ENCODE measurements at places on chromosomes 12 and 14.

DNA sequence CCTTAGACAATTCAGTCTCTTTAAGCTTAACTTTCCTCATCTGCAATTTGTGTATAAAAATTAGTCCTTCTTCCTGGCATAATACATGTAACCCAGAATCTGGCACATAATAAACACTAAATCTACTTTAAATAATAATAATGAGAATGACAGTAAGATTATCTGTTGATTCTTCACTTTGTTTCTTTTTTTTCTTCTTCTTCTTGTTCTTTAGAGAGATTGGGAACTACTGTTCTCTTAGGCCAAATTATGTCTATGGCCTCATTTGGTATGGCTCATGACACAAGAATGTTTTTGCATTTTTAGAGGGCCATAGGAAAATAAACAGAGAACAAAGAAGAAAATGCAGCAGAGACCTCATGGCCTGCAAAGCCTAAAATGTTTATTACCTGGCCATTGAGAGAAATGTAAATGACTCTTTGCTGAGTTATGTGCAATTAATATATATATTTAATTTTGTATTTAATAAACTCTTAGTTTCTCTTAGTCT is 275.8 kb downstream of the SLC6A15 start:
- no peak for DNase-seq

- DNase-seq: no peak
Observed at GRCh38 chr12:92612611-92613010, 90.2 kb upstream of the PLEKHG7 start.

DNA sequence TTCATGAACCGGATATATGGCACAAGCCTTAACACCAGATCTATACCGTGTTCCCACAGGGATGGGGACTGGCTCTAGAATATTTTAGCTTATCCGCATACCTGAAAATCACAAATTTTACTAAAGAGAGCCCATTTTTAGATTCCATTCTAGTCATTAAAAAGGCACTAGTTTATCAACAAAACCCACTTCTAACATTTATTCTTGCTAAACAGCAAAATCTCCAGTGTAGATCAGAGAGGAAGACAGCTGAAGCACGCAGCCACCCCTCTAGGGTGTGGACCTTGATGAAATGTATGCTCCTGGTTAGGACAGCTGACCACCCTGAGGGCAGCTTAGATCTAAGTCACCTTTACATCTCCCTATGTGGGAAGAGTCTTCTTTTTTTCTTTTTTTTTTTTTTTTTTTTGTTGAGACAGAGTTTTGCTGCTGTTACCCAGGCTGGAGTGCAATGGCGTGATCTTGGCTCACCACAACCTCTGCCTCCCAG is 62.4 kb downstream of the EID3 start:
- no peak for DNase-seq

DNA sequence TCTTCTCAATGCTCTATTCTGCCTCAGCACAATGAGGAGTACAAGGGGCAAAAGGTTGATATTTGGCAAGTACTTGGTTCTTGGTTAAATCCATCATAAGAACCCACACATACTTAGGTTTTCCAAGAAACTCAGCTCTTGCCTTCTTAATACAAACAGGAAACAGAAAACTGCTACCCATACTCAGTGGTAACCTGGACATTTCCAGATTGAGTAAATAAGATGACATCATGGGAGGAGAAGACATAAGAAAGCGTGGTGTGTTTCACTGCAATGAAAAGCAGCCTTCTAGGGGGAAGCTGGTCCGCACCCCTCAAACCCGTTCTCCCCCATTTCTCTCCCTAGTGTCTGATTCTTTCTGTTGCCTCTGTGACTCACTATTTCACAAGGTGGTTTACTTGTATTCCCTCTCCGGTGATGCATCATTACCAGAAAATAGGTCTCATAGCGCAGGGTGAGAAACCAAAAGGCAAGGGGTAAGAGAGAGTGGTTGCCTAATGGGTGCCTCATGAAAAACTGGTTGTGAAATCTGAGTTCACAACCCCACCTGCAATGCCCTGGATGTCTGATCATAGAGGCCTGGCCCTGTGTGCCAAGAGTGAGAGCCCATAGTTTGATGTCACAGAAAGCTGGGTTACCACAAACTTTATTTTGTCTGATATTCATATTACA is 326.5 kb upstream of the TBX3 start:
- no peak for DNase-seq

- DNase-seq: no peak
Observed at GRCh38 chr14:29240066-29240465, 473.5 kb downstream of the FOXG1 start.

- no peak for DNase-seq
Observed at GRCh38 chr12:70852416-70853150, 68.0 kb downstream of the PTPRR start.

DNA sequence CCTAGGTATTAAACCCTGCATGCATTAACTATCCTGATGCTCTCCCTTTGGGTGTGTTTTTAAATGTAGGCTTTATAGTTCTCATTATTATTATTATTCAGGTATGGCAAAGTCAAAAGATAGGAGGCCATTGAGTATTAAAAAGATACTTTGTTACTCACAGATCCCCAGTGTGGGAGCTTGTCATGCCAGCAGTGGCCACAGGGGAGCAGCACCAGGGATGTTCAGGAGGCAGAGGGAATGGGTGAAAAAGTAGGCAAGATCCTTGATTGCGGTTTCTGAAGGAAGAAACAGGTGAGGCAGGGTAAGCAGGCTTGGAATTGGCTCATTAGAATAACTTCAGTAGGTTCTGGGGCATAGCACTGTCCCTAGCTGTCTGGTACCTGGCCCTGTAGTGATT is 382.2 kb downstream of the MED13L start:
- DNase-seq: no peak

- no peak for DNase-seq
Observed at GRCh38 chr14:102523200-102523568, 13.6 kb upstream of the ANKRD9 start.

- no peak for DNase-seq
Observed at GRCh38 chr12:4287325-4288211, 14.0 kb downstream of the CCND2 start.

DNA sequence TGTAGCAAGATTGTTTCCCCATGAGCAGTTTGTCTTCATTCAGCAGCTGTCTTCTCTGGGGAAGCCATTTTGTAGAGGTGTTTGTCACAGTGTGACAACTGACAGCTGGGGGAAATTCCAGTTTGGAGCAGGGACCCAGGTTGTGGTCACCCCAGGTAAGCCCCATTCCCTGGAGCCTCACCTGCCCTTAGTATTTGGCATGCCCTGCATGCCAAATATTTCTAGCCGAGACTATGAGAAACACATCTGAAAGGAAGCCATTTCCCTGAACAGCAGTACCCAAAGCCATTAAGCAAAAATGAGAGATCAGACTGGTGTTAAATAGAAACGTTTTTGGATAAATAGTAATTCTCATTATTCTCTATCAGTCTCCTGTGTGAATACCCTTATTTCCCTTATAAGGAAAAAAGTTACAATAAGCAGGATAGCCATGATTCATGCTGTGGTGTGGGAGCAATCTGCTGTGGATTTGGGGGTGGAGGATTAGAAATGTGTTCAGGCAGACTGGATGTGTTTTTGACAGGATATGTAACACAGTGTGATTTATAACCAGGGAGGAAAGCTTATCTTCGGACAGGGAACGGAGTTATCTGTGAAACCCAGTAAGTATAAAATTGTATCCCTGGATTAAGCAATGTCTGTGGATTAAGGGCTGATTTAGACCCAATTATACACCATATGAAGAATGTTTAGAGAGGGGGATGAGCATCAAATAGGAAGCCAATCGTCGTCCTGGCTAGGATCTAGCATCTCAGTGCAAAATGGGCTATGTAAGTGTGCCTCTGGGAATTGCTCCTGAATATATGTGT is 68.9 kb downstream of the DAD1 start:
- no peak for DNase-seq

DNA sequence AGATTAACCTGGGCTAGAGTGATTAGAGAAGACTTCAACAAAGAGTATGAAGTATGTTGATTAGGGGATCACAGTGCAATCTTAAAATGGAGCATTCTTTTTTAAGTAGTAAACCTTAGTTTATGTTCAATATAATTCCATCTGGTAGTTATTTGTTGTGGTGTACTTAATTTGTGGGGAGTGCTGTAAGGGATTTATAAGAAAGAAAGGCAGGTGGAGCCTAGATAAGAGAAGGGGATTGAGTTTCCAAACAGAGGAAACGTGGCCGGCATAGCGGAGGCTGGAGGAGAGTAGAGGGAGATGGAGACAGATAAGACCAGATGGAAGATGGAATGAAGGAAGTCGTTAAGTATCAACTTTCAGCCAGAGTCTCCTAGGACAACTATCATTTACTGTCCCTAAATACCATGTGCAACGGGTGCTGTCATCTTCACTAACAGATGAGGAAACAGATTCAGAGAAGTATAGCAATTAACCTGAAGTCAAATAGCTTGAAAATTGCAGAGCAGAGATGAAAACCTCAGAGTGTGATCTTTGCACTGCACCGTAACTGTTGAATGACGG is 38.1 kb downstream of the GOLGA5 start:
- DNase-seq: no peak

- no peak for DNase-seq
Observed at GRCh38 chr12:69214169-69214568, 25.2 kb upstream of the CPSF6 start.

DNA sequence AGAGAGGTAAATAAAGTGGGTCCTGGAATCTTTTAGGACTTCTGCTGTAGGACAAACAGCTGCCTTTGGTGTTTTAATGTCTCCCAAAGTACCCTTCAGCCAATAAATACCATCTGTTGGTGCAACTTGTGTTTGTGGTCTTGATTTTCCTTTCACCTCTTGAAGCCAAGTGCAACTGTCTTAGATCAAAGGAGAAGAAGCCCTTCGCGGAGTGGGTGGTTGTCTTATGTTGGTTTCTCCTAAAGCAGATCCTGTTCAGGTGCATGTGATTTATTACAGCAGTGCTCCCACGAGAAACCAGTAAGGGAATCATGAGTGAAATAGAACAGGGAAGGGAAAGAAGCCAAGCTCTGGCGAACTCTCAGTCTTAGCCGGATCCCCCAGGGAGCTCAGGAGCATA is 27.7 kb downstream of the HRK start:
- DNase-seq: no peak

GRCh38 chr14:81067156-81067555 is 111.7 kb downstream of the TSHR start:
- no peak for DNase-seq

GRCh38 chr12:116551952-116552772 is 7.0 kb upstream of the MAP1LC3B2 start:
- no peak for DNase-seq

- DNase-seq: no peak
Observed at GRCh38 chr14:75854111-75854799, 127.5 kb downstream of the TGFB3 start.

DNA sequence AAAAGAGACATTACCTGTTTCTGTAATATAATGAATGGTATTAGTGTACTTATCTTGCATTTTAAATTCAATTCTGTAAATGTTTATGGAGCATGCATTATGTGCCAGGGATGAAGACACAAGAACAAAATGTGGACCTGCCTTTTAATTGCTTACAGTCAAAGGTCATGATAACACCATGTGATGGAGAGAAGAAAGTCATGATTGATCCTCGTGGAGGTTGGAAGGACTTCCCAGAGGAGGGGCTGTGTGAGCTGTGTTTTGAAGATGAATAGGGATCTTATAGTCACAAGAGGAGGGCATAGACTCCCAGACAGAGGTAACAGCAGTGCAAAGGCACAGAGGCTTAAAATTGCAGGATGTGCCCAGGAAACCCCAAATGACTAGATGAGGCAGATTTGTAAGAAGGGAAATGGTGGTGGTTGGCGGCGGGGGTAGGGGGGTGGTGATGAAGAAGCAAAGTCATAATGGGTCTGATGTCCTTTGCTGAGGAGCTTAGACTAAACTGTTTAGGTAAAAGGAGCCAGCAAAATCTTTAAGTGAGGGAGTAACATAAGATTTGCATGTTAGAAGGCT is 151.5 kb downstream of the PRKCH start:
- peak; percentile 68 for DNase-seq

GRCh38 chr12:44331269-44331668 is 495.4 kb downstream of the TMEM117 start:
- no peak for DNase-seq

GRCh38 chr12:114709112-114709511 is 25.1 kb upstream of the TBX3 start:
- no peak for DNase-seq

GRCh38 chr12:102971227-102971626 is 13.8 kb downstream of the ASCL1 start:
- DNase-seq: no peak

All from CD4-positive, alpha-beta T cell treated with Interleukin-10 for 1 hour (primary cell).